ENCODE measurements at places on chromosomes 16 and 17.

GRCh38 chr17:83135692-83136091 is 56.3 kb downstream of the METRNL start:
- DNase-seq, result no peak

DNA sequence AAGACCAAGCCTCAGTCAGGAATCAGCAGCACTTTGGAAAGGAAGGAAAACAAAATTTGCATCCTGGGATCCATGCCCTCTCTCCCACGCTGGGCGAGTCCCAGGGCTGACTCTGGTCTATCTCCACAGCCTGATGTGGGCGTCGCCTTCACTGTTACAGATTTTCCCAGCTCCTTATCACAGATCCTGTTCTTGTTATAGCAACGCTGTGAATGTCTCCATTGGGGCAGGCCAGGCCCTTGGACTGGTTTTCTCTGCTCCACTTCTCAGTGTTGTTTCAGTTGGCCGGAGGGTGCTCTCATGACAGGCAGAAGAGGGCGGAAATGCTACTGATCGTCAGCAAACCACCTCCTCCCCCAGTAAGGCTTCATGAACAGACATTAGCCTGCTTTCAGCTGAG is 127.9 kb upstream of the CDH11 start:
- no peak for DNase-seq

DNA sequence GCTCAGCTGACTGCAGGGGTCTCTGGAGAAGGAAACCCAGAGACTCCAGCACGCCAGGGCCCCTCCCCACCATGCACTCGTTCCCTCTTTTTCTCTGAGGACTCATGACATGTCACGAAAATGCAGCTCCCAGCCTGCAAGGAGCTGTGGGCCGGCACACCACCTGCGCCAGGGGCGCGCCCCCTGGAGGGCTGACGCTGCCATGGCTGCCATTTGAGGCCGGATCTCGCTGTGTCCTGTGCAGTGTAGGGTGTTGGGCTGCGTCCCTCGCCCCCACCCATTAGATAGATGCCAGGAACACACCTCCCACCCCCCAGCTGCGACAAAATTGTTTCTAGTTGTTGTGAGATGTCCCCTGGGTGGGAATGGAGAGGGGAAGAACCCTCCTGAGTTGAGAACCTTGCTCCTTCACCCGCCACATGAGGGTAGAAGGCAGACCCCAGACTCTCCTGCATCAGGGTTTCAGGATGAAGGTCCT is 8.2 kb downstream of the SYNGR2 start:
- peak; percentile 87 for DNase-seq

DNA sequence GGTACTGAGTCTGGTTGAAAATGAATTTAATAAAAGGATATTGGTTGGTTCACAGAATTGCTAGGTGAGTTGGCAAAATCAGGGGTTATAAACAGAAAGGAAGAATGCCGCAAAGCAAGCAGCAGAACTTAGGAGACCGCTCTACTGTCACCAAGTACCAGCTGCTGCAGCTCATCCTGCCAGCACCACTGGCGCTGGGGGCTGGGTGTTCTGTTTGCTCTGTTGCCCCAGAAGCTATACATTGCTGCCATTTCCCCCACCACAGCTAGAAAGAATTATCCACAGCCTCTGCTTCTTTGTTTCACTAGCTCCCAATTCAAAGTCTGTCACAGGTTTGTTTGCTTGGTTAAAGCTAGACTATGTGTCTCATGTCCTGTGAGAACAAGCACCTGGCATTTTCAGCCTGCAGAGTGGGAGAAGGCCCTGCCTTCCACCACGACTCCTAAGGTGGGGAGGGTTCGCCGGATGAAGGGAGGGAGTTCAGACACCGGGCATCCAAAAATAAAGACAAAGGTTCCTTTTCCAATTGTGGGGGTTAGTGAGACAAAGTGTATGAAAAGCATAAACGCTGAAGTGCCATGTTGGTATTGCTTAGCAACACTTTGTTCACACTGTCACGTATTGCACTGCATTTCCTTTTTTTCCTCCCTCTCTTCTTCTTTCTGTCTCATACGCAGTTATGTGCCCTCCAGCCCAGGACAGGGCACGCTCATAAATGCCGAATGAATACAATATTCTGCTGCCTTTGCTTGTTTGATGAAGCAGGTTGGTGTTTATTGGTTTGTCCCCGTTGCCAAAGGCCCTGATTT is 9.6 kb upstream of the CPD start:
- DNase-seq, result no peak

DNA sequence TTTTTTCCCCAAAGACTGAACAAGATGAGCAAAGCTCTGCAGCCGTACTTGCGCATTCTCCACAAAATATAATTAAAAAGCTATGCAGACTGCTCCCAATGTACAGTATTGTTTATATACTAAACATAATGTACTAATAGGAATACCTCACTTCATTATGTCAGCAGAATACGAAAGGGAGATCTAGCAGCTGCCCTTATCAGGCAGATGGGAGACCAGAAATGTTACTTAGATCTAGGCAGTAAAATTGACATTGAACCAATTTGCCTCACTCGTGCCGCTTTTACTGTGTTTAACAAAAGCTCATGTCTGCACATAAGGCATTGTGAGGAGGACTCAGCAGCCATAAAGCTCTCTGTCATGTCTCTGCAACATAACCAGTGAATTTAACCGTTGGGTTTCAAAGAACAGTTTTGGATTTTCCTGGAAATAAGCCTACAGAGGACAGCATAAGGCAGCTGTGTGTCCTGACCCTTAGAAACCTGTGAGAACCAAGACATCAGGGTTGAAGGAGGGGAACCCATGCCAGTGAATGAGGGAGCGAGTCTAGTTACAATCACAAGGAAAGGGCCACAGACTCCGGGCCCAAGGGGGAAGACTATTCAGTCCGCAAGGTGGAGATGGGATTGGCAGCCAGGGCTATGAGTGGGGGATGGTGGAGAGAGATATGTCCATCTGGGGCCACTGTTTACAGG is 71.4 kb downstream of the GNAO1 start:
- no peak for DNase-seq

DNA sequence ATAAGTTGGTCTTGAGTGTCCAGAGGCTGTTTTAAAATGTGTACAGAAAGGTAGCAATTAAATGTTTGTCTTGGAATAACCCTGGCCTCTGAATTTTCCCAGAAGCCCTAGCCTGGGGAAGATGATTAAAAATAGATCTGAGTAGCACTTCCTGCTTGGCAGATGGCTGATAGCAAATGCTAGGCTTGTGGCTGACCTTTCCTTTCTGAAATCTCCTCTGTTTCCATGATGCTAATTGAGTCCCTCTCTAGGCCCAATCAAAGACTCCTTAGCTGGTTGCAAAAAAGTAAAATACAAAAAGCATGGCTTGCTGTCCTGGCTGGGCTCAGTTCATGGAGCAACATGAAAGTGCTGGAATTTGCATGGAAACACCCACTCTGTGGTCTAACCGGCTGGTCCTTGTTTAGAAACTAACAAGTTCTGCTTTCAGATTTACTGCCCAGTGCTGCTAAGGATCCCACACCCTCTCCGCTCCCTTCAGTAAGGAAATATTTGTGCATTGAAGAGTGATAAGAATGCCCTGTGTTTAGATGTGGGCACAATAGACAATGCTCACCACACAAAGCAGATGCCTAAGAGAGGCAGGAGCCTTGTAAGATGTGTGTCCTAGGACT is 40.8 kb downstream of the YPEL2 start:
- DNase-seq, result peak; percentile 78

GRCh38 chr16:15960124-15960971 is 10.9 kb downstream of the ABCC1 start:
- no peak for DNase-seq

Data from GM12865 (cell line).